T-cell (primary cell): ENCODE measurements at places on chromosomes 7 and 10. TPM values are rescaled to one million over a fixed set of nuclear protein-coding genes. Genes with fewer than 3 reads are reported as not detected.

The TMEM229A gene
- total RNA-seq = not detected

The MRLN gene
- not detected for total RNA-seq

The GBF1 gene
- 40.6 TPM for total RNA-seq

The HABP2 gene
- total RNA-seq = 0.28 TPM

The TUBB8 gene
- total RNA-seq = not detected
